Astrocyte (in vitro differentiated cells and primary cell): ENCODE measurements at places on chromosomes 7 and 10. TPM values are rescaled to one million over a fixed set of nuclear protein-coding genes. Genes with fewer than 3 reads are reported as not detected.

The AKR1D1 gene
- total RNA-seq = not detected in 2 replicates

The GLCCI1 gene
- total RNA-seq = 15.3 and 24.2 TPM in 2 replicates

The FAM24B gene
- 1.9 and 2.6 TPM in 2 replicates for total RNA-seq

The SLC39A12 gene
- not detected in 2 replicates for total RNA-seq

The UPK3B gene
- total RNA-seq = 0.64 TPM in 1 of 2 replicates, not detected in the other

DNA sequence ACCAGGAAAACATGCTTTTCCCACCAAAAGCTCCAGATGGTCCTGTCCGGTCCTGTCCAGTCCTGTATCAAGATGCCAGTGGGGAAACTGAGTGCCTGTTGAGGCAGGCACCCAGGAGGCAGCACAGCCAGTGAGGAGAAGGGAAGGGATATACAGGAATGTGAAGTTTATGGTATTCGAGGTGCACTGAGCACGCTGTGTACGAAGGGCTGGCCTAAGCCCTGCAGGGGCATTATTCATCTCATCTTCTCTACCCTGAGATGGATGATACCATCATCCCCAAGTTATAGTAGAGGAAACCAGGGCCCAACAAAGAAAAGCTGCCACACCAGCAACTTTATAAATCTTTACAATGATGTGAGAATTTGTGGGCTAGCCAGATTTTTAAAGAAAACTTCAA, 23.4 kb upstream of the FXYD4 start:
- H3K27ac ChIP-seq = no peak overlapping the region
- H3K4me1 ChIP-seq = no peaks in the 10 kb centered on the region
- DNase-seq = no peak

DNA sequence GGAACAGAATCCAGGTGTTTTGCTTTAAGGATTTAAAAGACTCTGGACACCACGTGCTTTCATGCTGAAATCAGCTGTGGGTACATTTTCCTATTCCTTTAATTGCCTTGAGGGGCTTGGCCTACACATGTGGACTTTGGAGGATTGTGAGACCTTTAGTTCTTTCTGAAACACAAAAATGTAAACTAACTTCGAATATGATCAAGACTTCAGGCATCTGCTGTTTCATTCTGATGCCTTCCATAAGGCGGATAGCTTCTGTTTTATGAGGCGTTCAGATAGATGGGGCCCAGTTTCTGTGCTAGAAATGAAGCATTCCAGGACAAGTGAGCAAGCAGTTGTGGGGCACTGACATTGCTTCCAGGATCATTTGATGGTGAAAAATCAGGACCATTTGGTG, 1.5 kb upstream of the NOBOX start:
- H3K4me3 ChIP-seq = no peak overlapping the region
- no peaks in the 10 kb centered on the region for H3K27me3 ChIP-seq
- no peak overlapping the region for H3K27ac ChIP-seq
- no peaks in the 10 kb centered on the region for H3K36me3 ChIP-seq
- DNase-seq = no peak

DNA sequence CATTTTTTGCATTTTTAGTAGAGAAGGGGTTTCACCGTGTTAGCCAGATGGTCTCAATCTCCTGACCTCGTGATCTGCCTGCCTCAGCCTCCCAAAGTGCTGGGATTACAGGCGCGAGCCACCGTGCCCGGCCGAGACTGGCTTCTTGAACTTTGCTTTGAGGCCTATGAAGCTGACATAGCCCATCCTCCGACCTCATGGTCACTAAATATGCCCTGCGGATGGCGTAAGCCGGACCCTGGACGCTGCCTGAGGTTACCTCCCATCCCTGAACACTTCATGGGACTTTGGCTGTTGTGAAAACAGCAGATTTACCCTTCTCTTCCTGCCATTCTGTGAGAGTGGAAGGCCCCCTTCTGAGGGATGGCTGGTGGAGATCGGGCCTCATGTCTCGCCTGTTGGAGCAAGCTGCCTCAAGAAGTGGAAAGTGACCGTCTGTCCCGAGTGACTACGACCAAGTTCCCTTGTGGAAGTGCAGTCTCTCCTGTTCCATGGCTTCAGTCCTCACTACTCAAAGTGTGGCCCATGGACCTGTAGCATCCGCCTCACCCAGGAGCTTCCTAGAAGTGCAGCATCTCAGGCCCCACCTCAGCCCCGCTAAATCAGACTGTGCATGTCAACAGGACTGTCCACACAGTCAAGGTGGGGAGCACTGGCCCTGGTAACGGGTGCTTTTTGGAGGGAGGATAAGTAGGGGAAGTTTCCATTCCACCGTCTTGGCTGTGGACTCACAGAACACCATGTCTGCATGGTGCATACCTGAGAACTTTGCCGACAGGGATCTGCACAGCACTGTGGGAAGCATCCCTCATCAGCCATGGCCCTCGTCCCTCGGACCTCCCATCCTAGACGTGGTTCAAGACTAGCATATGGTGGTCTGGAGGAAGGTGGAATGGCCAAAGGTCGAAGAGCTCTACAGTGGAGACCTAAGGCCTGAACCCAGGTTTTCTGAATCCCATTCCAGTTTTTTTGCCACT, 210.5 kb upstream of the SHH start:
- no peaks in the 10 kb centered on the region for H3K27me3 ChIP-seq
- H3K27ac ChIP-seq = no peak overlapping the region
- H3K4me1 ChIP-seq = no peaks in the 10 kb centered on the region
- H3K4me3 ChIP-seq = no peak overlapping the region
- no peak for DNase-seq
- no peaks in the 10 kb centered on the region for H3K36me3 ChIP-seq

DNA sequence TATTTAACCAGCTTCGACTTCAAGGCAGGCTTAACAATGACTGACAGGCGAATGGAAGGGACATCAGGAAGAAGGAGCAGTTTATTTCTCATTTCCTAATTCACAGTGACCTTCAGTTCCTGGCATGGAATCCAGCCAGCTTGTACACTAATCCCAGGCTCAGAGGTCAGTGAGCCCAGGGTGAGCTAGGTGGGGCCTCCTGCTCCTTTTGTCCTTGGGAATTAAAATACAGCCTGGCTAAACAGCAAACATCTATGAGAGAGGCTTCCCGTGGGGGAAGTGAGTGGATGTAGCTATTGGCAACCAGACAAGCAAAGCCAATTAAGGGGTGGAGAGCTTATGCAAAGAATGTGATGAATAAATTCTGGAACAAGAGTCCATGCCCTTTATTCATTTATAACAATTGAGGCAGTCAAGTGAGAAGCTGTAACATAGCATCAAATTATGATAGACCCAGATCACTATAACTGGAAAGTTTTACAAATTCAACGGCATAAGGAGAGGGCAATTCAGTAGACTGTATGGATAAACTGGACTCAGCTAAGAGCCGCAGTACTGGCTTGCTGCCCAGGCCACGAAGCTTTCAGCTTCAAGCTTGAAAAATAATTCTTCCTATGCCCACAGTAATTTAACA, 57.1 kb downstream of the STK17A start:
- peaks cover 46% of the 10 kb centered on the region for H3K4me1 ChIP-seq
- no peaks in the 10 kb centered on the region for H3K27me3 ChIP-seq
- H3K36me3 ChIP-seq = peaks cover 18% of the 10 kb centered on the region
- no peak overlapping the region for H3K4me3 ChIP-seq

DNA sequence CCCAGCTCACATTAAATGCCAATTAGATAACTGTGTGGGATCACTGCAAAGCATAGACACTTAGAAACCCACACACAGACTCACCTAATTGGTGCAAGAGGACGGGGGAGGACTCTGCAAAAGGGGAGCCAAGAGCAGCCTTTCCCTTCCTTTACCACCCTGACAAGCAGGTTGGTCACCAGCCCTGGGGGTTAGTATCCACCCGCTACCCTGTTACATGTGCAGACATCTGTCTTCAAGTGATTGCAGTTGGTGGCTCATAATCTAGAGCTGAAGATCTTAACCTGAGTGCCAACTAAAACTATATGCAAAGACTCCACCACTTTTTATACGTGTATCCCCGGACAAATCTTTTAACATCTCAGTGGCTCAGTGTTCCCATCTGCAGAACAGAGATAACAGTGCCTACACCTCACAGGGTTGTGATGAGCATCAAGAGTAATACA, 56.9 kb downstream of the SORBS1 start:
- peaks cover 11% of the 10 kb centered on the region for H3K4me1 ChIP-seq
- no peak overlapping the region for H3K4me3 ChIP-seq
- H3K27me3 ChIP-seq = no peaks in the 10 kb centered on the region
- no peak overlapping the region for H3K27ac ChIP-seq
- no peak for DNase-seq

DNA sequence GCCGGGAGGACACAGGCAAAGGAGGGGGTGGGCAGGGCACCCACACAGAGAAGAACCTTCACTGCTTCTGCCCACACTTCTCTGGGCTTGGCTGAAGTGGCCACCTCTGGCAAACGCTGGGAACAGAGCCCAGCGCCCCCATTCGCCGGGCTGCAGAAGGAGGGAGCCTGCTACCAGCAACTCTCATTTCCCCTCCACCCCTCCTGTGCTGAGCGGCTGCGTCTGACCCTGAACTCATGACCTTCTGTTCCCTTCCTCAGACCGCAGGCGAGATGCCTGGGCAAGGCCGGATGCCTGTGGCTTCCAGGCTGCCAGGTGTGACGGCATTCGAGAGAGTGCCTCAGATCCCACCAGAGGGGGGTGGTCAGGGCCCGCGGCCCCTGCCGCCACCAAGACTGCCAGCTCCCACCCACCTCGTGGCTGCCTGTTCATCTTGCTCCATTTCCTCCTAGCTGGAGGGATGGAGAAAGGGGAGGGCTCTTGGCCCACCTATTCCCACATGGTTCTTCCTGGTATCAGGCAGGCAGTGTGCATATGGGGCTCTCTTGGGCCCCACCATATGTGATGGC, 19.8 kb downstream of the DNAJB12 start:
- no peak overlapping the region for H3K4me3 ChIP-seq
- H3K4me1 ChIP-seq = peaks cover 55% of the 10 kb centered on the region

- no peak overlapping the region for H3K27ac ChIP-seq
- H3K4me1 ChIP-seq = no peaks in the 10 kb centered on the region
- no peak for DNase-seq
- no peak overlapping the region for H3K4me3 ChIP-seq
- peaks cover 4% of the 10 kb centered on the region for H3K27me3 ChIP-seq
- no peaks in the 10 kb centered on the region for H3K36me3 ChIP-seq
Observed at GRCh38 chr7:99752356-99752755, 17.4 kb upstream of the CYP3A7 start.

DNA sequence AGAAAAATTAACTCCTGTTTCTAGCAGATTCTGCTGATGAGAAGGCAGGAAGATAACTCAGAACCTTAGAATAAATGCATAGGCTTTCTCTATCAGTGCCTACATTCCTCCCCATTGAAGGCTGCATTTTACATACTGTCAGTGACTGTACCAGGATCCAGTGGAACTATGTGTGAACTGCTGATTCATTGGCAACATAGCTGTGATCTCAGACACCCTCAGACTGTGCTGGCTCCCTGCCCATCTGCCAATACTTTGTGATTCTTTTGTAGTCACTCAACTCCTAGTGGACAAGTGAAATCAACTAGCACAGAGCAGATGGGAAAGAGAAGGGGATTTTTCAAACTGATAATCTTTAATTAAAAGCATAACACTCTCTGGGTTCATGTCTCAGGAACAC, 375.8 kb downstream of the MDFIC start:
- peaks cover 9% of the 10 kb centered on the region for H3K4me1 ChIP-seq
- no peaks in the 10 kb centered on the region for H3K36me3 ChIP-seq
- H3K27ac ChIP-seq = peak overlapping the region; percentile 18
- peak; percentile 83 for DNase-seq
- no peaks in the 10 kb centered on the region for H3K27me3 ChIP-seq
